RPMI7951 (cell line): ENCODE measurements at places on chromosomes 3 and 15. TPM values are rescaled to one million over a fixed set of nuclear protein-coding genes. Genes with fewer than 3 reads are reported as not detected.

- no peak for DNase-seq
Observed at GRCh38 chr15:95864467-95864886, 466.0 kb upstream of the NR2F2 start.

- no peak for DNase-seq
Observed at GRCh38 chr3:183540501-183541234, 14.8 kb downstream of the KLHL6 start.

DNA sequence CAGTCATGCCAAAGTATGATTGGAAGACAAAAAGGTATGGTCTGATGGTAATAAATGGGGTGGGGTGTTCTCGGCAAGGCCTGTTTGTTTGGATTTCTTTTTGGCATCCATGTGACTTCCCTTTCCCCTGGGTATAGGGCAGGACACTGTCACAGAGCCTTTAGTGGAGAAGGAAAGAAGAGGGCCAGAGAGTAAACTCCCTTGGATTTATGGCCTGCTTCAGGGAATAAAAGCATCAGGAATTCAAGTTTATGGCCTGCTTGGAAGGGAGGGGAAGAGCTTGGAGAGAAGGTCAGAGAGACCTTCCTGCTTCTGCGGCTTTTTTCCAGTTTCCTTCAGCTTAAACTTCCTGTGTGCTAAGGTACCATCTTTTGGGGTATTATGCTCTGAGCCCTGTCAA, 179.4 kb upstream of the ADAMTS9 start:
- no peak for DNase-seq

GRCh38 chr3:192899540-192899982, 18.1 kb downstream of the MB21D2 start:
- DNase-seq, result peak; percentile 99

The CPNE9 gene
- total RNA-seq, result not detected in 2 replicates

- peak; percentile 82 for DNase-seq
Observed at GRCh38 chr3:194572143-194572789, 61.0 kb downstream of the TMEM44 start.

The PGBD4 gene
- total RNA-seq, result 1.5 and 2.5 TPM in 2 replicates

The PRSS50 gene
- not detected in 2 replicates for total RNA-seq

The UTS2B gene
- total RNA-seq, result 0.59 TPM in 1 of 2 replicates, not detected in the other

GRCh38 chr15:45473068-45473467, 49.5 kb downstream of the SLC30A4 start:
- no peak for DNase-seq

DNA sequence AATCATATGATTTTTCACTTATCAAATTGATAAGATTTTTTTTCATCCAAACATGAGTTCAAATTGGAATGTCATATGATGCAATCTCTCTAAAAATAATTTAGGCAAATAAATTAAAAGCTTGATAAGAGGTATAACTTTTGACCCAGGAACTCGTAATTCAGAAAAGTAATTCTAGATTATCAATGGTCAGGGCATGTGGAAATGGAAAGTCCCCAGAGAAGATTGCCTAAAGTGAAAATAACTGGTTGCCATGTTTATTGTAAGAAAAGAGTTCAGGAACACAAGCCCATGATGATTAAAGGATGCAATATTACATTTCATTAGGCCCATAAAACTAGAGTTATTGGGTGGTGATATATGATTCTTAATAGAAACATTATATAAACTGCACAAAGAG, 1514.8 kb downstream of the SI start:
- DNase-seq, result no peak

The TEX55 gene
- total RNA-seq, result not detected in 2 replicates

- DNase-seq, result no peak
Observed at GRCh38 chr3:49158792-49159191, 7.3 kb downstream of the CCDC71 start.

GRCh38 chr3:42500909-42501308, 1.5 kb upstream of the VIPR1 start:
- no peak for DNase-seq

The MCTP2 gene
- total RNA-seq, result 26.5 and 39.5 TPM in 2 replicates

DNA sequence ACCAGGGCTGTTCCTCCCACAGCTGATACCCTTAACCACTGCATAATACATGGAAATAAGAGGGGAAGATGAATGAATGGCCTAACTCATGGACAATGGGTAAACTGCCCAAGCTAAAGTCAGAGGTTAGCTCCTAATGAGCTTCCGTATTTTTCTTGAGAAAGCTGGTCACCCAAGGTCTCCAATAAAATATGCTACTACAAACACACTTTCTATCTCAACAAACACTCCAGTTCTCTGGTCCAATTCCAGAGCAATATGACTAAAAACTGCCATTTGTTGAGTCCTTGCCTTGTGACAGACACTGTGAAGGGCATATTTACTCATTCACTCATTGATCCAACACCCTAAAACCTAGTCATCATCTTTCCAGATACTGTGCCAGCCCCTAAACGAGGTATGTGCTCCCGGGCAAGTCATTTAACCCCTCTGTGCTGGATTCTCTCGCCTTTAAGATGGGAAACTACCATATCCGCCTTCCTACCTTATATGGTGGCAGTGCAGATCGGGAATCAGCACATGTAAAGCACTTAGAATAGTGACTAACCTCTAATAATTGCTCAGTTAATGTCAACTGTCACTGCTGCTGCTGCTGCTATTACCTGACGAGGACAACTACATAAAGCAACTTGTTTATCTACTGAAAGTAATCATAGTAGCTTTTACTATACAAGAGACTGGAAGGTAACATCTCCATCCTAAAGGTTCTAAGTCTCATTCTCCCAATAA, 89.1 kb downstream of the XXYLT1 start:
- DNase-seq, result no peak

- no peak for DNase-seq
Observed at GRCh38 chr3:30691249-30691880, 85.0 kb downstream of the TGFBR2 start.

- peak; percentile 31 for DNase-seq
Observed at GRCh38 chr3:136350557-136350956, 100.4 kb downstream of the PCCB start.

- DNase-seq, result no peak
Observed at GRCh38 chr3:72411126-72411525, 437.1 kb downstream of the SHQ1 start.

GRCh38 chr3:171811295-171811912, 1.1 kb upstream of the PLD1 start:
- DNase-seq, result peak; percentile 96
